ENCODE measurements at places on chromosomes 3 and 15.

DNA sequence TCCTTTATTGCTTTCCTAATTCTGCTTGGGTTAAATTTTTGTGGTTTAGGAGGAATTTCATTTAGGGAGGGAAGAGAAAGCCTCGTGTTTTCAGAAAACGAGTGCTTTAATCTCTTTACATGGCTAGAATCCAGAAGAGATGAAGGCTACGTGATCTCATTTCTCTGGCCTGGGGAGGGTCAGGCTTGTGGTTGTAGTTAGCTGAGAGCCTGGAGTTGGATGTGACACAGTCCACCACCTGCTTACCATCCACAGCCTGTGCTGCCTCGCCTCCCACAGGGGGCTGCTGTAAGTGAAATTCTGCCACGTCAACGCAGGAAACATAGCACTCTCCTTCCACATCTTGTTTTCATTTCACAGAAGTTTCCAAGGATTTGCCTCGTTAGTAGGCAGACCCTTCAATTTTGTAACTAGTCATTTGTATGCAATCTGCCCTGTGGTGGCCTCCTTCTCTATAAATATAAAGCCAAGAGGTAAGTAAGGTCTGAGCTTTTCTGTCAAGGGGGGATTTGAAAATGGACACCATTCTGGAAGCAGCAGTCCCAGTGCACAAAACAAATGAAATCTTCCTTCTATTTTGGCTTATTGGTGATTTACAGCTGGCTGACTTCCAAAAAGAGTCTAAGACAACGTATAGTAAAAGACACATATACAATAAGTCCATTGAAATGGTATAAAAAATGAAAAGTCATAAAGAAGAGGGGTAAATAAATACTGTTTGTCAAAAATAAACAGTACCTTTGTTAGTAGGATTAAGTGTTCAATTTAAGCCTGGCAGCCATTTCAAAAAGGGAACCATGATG, 3.4 kb downstream of the GXYLT2 start:
- DNase-seq, result no peak

- DNase-seq, result no peak
Measured at GRCh38 chr15:88015228-88015860, 241.2 kb downstream of the NTRK3 start.

DNA sequence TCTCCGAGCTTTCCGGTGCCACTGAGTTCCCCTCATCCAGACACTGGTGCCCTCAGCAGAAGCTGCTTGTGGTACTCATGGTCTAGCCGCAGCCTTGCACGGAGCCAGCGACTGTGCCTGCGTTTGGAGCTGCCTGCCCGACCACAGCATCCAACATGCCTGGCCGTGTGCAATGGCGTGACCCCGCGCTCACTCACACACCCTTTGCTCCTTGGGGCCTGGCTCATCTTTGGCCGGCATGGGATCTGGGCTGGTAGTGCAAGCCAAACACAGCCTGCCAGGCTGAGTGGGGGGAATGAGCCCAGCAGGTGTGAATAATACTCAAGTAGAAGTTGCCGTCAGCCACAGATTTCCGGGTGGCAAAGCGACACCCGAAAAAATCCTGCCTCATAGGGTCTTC, 1178.7 kb upstream of the GBE1 start:
- no peak for DNase-seq

- DNase-seq, result peak; percentile 19
Measured at GRCh38 chr15:94263341-94264273, 32.2 kb downstream of the MCTP2 start.

- no peak for DNase-seq
Measured at GRCh38 chr3:94256888-94257813, 194.3 kb downstream of the NSUN3 start.

- DNase-seq, result no peak
Measured at GRCh38 chr15:77744398-77744797, 111.7 kb upstream of the LINGO1 start.

DNA sequence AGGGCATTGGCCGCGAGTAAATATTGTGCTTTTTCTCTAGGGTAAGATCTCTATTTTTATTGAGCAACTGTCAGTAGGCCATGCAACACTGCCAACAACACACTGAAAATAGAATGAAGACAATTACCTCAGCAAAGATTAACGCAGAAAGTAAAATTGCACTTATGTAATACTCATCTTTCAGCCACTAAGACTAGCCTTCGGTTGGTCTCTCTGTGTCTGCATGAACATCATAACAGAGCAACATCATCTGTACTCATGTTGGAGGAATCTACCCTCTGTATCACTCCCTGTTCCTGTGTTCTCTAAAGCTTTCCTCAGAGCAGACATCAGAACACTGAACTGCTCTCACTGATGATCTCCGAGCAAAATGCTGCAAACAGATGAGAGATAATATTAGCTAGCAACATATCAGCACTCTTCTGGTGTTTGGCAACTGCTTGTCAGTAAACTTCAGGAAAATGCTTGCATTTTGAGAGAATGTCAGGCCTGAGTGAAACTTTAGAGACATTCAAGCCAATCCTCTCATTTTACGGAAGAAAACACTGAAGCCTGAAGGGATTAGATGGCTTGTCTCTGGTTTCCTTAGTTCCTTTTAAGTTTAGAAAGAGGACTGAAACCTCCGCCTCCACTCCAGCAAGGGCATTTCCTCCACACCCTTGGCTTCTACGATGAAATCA, 8.4 kb upstream of the LRRC3B start:
- DNase-seq, result no peak

DNA sequence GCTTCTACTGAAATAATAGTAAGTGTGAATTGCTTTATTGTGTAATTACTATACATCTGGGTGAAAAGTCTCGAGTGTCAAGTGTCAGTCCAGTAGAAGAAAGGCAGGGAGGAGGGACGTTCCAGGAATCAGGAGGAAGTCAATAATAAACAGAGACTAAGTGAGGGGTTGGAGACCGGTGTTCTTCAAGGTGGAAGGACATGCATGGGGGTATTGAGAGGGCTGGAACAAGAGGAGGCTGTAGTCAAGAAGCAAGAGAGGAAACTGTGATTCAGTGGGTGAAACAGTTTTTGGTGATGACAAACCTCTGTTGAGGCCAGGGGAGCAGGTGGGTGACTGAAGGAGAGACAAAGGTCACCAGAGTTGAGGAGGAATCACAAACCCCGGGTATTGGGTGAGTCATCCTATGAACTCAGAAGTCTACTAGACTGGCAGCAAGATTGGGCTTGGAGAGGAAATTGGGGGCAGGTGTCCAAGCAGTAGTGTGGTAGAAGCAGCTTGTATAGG, 11.6 kb upstream of the SCAMP5 start:
- DNase-seq, result peak; percentile 67

GRCh38 chr3:97830638-97831037, 8.8 kb downstream of the CRYBG3 start:
- no peak for DNase-seq

DNA sequence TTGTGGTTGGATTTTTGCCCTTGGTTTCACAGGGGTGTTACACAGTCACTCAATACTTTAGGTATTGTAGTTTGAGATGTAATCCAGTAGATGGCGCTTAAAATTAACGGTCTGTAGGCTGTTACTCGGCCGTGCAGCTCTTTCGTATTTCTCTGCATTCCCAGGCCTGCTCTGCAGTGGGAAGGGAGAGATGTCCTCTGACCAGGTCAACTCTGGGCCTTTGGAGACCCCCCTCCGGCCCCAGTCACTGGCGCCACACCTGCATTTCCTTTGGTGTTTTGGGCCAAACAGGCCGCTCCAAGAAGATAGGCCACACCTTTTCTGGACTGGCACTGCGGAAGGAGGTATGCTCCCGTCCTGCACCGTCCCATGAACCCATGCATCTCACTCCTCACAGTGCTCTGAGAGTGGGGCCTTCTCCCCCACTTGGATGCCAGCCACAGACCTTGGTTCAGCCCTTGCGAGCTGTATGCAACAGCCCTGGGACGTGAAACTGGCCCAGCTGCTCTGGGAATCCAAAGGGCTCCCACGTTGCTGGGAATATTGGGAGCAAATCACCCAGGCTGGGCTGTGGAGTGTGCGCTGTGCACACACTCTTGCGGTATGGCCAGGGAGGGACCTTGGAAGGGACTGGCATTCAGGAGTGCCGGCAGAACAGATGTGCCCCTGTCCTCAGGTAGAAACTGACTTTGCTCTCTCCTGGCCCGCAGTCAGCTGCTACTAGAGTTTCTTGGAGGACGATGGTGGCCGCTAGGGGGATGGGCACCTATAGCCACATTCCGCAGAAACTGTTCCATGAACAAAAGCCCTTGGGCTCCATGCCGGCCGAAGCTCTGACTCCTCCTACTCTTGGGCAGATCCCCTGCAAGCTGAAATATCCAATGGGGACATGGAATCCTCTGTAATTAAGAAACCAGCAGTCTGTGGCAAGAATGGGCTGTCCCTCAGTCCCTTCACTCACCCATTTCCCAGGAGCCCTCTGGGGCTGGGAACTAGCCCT, 410.5 kb upstream of the CADM2 start:
- DNase-seq, result peak; percentile 23

DNA sequence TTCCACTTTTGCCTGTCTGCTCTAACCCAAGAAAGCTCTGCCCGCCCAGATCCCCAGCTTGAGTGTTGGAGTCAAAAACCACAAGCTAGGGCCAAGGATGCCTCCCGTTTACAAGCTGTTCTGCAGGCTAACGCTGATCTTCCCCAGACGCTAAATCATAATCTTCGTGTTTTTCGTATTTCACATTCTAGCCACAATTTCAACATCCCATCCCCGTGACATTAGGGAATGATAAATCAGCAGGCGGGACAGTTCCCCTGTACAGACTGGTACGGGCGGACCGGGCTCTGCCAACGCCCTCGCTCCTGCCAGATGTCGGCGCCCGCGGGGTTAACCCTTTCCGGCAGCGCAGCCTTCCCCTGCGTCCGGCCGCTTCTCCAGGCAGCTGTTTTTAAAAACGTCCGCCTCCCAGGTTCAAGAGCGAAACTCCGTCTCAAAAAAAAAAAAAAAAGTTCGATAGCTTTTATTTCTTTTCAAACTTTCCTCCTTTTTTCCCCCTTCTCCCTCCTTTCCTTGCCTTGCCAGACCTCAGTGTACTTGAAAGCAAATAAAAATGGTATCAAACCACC, 81.0 kb upstream of the BNC1 start:
- peak; percentile 85 for DNase-seq

- DNase-seq, result peak; percentile 43
Measured at GRCh38 chr3:144109944-144110343, 138.3 kb downstream of the DIPK2A start.

- no peak for DNase-seq
Measured at GRCh38 chr3:23760871-23761373, 44.8 kb upstream of the UBE2E1 start.

GRCh38 chr15:60865507-60865906, 363.6 kb downstream of the RORA start:
- DNase-seq, result no peak

GRCh38 chr15:82124331-82125263, 78.8 kb upstream of the MEX3B start:
- no peak for DNase-seq

GRCh38 chr3:82287562-82287961, 526.1 kb upstream of the GBE1 start:
- DNase-seq, result no peak

DNA sequence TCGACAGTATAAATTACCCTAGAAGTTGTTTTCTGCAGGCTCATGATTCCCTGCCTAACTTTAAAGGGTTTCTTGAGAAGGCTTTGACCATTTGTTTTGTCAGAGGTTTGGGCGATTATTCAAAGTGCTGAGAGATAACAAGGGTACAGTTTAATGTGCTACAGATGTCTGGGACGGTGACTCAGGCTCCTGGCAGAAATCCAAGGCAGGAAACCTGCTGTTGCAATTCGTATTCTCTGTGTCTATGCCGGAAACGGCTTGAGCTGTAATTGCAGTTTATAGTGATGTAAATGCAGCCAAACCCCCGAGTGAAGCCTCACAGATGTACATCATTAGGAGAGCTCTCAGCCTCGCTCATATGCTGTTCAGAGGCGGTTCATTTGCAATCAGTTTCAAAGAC, 65.6 kb downstream of the SYNPR start:
- peak; percentile 74 for DNase-seq

DNA sequence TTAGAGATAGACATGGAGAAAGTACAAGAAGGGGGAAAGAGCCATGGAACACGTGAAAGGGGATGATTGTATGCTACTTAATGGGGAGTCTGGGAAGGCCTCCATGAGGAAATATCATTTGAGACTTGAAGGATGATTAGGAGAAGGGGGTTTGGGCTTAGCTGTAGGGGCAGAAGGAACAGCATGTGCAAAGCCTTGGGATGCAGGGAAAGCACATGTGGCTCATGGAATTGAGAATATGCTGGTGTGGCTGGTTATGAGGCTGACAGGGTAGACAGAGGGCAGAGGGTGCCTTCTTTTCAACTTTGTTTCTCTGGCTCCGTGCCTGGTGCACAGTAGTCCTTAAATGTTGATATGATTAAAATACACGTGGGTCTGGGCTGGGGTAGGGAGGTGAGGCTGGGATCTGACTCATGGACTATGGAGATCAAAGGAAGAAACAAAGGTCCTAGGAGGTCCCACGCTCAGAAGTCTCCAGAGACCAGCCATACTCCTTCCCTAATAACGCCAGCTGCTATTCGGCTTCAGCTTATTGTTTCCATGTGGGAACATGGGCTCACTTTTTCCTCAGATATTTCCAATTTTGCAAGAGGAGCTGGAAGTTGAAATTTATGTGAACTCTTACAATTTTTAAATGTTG, 1.1 kb downstream of the GTF2E1 start:
- no peak for DNase-seq

DNA sequence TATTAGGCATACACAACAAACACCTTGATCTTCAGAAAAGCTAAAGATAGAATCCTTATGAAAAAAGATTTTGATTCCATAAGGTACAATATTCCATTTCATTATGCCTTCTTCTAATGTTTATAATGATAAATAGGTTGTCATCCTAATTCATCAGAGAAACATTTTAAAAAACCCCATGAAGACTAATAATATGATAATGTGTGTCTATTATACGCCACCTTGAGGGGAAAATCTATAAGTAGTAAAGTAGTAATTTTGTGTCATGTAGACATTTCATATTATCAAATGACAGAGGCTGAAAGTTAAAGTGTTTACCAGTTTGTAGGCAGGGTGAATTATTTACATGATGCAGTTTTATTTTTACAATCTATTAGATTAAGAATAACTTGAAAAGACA, 524.3 kb downstream of the GBE1 start:
- no peak for DNase-seq

GRCh38 chr3:124201226-124201625, 209.3 kb upstream of the ROPN1 start:
- DNase-seq, result no peak

- no peak for DNase-seq
Measured at GRCh38 chr3:113193719-113194118, 17.6 kb upstream of the BOC start.

Measured in inflammatory macrophage treated with lipopolysaccharide for 4 hours (primary cell).